Activated gamma-delta T cell (primary cell): ENCODE measurements at places on chromosomes 2 and 18.

DNA sequence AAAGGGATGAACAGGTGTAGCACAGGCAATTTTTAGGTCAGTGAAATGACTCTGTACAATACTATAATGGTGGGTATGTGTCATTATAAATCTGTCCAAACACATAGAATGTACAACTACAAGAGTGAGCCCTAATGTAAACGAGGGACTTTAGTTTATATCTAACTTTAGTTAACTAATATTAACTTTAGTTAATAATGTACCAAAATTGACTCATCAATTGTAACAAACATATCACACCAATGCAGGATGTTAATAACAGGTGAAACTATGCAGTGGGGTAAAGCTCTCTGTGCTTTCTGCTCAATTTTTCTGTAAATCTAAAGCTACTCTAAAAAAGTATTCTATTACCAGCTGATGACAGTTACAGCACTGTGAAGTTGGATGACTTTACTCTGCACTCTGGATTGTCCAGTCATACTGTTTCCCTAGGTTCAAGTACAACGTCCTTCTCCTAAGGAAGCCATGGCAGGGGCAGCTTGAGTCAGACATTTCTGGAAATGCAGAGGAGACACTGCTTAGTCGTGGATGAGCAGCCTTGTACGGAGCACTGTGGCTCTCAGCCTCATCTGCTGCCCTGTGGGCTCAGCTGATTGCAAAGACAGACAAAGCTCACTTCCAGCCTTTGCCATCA is 26.1 kb downstream of the TGFA start:
- no peak for DNase-seq

- DNase-seq: no peak
Observed at GRCh38 chr2:70607121-70607561, 53.5 kb upstream of the TGFA start.

- DNase-seq: peak; percentile 57
Observed at GRCh38 chr18:48952287-48953103, 1.7 kb upstream of the SMAD7 start.

DNA sequence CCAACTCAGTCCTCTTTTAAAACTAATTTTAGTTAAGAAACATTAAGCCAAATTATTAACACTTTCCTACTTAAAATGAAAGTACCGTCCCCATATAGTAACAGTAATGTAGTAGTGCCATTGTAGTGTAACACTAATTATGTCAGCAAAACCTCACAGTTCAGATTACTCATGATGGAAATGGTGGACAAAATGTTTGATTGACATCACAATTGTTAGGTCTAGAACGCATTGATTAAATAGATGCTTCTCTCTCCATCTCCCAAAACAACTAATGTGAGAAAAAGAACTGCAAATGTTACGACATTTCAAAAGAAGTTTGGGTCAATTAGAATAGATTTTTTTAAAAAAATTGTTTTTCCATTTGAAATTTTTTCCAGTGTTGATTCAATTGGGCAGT is 1.2 kb upstream of the ATF2 start:
- DNase-seq: no peak

DNA sequence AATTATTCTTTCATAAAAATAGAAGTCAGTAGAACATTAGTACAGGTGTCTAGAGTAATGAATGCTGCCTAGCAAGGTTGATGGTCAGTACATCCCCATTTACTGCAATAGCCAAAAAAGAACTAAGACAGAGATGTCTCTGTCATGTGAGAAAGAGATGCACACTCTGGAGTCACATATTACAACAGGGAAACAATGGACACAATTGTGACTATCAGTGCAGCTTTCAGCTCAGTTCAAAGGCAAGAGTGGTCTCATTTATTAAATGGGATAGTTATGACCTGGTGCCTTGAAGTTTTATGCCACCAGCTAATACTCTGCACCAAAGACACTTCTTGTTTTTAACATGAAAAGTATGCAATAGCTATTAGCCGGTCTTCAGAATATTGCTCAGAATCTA is 194.9 kb upstream of the CHAC2 start:
- DNase-seq: no peak

DNA sequence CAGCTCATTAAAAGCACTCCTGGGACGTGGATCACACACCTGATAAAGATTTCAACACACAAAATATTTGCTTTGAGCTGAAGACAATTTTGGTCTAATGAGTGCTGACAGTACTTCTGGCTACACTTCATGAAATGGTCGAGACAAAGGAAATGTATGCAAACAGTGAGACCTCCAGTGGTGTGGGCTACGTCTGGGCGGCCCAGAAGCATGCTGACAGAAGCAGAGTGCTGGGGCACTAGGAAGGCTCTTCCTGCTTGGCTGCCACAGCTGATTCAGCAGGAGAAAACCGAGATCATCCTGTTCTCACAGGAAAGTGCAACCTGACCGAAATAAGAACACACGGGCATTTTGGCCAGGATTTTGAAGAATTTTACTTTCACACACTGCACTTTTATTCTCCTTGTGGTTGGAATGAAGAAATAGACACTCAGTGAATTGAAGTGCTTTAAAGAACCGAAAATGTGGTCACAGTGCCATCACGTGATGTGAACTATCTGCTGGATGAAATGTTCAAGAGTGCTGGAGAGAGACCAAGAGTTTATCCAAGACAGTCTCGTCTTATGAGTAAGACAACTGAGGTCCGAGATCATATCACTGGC is 149.5 kb downstream of the CCBE1 start:
- no peak for DNase-seq

DNA sequence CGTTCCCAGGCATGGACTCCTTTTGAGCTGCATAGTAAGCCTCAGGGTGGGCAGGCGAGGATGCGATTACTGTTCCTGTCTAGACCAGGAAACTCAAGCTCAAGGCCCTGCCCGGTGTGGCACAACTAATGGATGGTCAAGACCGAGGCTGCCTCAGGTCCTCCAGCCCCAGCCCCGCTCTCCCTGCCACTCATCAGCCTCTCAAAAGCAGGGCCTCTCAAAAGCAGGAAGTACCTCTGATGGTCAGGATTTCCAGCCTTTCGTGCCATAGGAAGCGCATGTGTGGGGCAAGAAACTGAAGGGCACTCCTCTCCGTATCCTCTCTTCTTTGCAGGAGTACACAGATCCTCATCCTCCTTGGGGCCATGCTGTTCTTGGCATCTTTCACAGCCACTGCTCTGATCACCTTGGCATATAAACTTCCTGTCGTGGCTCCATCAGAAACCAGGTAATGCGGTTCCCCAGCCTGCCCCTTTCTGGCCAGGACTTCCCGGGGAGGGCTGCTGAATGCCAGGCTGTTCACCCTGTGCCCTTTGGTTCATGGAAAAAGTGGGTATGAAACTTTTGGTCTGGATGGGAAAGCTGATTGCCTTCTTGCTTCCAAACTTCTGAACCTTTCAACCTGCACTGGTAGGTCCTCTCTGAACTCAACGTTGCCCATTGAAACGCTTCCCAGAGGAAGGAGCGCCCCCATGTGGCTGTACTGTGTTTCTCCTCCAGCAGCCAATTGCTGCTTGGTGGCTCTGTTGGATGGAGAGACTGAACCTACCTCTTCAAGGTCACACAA is 82.8 kb upstream of the SEC11C start:
- DNase-seq: no peak

DNA sequence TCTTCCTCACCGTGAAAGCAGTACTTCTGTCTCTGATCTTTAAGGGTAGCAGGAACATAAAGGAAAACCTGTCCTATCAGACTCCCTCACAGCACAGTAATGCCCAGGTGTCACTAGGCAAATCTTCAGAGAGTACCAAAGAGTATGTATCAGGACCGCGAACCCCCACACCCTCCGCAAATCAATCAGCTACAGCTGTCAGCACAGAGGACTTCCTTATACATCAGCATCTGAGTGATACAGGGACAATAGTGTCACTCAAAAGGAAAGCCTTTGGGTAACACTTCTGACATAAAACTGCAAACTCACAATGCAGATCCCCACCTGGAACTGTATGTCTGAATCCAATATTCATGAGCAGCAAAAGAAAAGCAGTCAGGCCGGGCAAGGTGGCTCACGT is 2.6 kb downstream of the AFG3L2 start:
- no peak for DNase-seq

DNA sequence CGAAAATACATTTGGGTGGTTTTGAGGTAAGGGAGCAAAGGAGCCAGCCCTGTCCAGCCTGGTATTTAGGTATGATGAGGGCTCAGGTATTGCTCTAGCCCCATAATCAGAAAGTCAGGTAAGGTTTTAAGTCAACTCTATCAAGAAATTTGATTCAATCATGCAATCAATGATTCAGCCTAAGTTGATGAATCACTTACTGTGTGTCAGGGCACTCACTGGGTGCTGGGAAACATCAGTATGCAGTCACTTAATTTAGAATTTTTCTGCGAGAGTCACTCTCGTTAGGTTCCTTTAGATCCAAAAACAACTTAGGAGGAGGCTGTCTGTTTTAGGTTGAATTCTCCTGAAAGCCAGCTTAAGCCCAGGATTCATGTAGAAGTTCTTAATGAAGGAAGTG is 17.7 kb upstream of the SERPINB2 start:
- no peak for DNase-seq

- DNase-seq: no peak
Observed at GRCh38 chr2:17272170-17272569, 246.1 kb downstream of the RAD51AP2 start.

- DNase-seq: no peak
Observed at GRCh38 chr2:127599211-127599610, 46.7 kb upstream of the GPR17 start.

GRCh38 chr2:48589170-48589767 is 28.4 kb upstream of the GTF2A1L start:
- no peak for DNase-seq

DNA sequence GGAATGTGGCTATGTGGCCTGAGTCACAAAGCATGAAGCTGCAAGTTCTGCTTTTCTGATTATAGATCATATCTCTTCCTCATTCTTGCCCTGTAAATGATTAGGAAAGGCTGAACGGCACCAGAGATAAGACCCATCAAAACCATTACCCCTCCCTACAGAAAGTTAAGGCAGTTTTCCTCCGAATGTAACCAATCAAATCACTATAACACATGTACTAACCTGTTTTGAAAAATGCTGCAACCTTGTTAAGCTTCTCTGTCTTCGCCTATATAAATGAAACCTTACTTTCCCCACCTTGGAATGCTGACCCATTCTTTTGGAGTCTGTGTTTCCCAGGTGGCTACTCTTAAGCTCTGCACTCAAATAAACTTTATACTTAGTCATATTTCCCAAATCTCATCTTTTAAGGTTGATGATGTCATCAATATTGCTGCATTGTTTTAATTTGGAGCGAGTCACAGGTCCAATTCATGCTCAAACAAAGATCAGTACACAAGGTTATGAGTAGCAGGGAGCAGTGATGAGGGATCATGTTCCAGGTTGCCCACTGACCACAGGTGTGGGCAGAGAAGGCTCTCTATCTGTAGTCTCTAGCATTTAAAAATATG is 662.3 kb downstream of the IRS1 start:
- no peak for DNase-seq

- DNase-seq: no peak
Observed at GRCh38 chr2:202750763-202751427, 116.1 kb downstream of the FAM117B start.

DNA sequence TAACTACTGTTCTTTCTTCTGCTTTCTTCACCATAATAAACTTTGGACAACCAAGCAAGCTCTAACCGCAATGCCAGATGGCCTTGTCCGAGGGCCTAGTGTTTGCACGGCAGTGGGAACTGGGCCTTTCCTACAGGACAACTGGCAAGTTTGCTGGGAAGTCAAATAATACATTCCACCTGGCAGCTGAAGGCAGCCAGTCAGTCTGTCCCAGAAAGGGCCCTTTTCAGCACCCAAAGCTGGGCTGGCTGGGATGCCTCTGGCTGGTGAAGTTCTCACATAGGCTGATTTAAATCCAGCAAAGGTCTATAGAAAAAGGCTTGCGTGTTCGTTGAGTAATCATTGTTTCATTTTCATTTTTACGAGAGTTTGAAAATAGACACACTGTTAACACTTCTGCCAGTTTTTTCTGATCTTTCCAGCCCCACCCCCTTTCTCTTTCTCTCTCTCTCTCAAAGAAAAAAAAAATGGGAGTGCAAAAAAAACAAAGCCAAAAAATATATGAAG is 110.0 kb upstream of the EPAS1 start:
- no peak for DNase-seq

GRCh38 chr2:65751408-65751807 is 319.0 kb upstream of the SPRED2 start:
- DNase-seq: no peak

- no peak for DNase-seq
Observed at GRCh38 chr18:76850112-76850511, 27.8 kb downstream of the ZNF236 start.

GRCh38 chr2:85273738-85274731 is 53.8 kb downstream of the TGOLN2 start:
- DNase-seq: no peak

DNA sequence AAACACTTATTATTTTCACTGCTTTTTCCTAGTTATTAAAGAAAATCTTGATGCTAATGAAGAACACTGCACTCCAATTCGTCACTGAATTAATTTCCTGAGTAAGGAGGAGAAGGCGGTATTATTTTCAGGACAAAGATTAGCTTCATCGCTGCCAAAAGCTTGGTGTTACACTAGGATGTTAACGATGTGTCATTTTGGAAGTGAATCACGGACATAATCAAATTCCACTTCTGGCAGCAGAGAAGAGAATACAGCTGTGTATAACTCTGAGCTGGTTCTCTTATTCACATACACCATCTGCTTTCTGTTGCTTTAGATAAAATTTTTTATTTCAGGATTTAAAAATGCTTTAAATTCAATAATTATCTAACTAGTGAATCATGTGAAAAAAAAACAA is 74.1 kb downstream of the SCG2 start:
- DNase-seq: no peak

GRCh38 chr2:167334146-167334742 is 446.0 kb downstream of the XIRP2 start:
- no peak for DNase-seq
